Anterior cingulate cortex (tissue), 58 donors: ENCODE measurements at places on chromosomes 6 and 20.

DNA sequence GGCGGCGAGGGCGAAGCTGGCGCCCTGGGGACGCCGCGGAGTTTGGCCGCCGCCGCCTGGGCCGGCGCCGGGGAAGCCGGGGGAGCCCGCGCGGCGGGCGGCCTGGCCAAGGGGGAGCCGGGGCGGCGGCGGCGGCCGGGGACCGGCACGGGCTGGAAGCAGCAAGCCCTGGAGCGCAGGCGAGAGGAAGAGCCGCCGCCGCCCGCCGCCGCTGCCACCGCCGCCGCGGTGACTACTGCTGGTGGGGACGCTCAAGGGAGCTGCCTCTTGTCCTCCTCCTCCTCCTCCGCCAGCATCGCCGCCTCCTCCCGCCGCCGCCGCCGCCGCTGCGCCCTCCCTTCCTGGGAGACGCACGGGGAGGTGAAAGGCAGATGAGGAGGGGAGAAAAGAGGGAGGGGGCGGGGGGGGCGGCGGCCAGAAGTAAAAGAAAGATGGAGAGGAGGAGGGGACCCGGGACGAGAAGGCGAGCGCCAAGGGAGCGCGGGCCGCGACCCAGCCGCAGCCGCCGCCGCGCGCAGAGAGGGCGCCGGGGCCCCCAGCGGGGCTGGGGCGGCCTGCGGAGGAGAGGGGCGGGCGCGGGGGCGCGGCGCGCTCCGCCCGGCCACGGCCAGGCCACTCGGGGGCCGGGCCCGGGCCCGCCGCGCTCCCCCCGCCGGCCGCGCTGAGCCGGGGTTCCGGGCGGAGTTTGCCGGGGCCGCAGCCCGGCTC lies 846 bp downstream of the PDE10A start:
- DNase-seq = peak; percentile 13

DNA sequence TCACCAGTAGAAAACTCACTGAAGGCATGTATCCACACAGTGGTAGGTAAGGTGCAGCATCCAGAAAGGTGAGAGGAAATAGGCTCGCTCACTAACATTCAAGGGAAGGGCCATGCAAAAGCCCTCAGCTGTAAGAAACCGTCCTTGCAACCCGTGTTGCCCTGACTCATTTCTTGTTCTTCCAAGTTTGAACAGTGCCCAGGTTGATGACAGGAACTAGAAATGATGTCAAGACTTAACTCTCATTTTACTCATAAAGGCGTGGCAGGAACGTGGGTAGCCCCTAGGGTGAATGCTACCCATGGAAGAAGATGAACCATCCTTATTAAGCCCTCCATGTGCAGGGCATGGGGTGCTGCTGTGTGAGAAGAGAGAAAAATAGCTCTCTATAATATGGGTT lies 187.6 kb downstream of the CD83 start:
- no peak for DNase-seq

GRCh38 chr20:60447703-60448102 lies 489.5 kb downstream of the CDH26 start:
- no peak for DNase-seq

- DNase-seq = no peak
Measured at GRCh38 chr6:149754548-149754947, 5.0 kb downstream of the PCMT1 start.

DNA sequence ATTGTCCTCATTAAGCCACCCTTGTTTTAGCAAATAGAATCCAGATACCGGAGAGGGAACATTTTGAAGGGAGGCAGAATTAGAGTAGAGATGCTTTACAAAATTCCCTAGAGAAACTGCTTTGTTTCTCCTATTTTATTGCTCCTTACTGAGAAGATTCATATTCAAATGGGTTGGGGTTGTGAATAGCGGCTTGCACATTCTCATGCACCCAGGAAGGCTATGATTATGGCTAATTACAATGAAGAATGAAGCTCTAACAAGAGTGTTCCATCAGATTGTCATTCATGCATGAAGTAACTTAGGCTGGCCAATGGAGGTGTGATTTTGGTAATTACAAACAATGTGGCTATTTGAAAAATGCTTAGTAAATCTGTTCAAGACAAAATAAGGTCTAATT lies 129.6 kb downstream of the PACRG start:
- no peak for DNase-seq
